Fibroblast of skin of right quadriceps (primary cell): ENCODE measurements at places on chromosomes 12 and 14.
A peak's percentile ranks its signal among the peaks of the same experiment; 100 is the strongest.

DNA sequence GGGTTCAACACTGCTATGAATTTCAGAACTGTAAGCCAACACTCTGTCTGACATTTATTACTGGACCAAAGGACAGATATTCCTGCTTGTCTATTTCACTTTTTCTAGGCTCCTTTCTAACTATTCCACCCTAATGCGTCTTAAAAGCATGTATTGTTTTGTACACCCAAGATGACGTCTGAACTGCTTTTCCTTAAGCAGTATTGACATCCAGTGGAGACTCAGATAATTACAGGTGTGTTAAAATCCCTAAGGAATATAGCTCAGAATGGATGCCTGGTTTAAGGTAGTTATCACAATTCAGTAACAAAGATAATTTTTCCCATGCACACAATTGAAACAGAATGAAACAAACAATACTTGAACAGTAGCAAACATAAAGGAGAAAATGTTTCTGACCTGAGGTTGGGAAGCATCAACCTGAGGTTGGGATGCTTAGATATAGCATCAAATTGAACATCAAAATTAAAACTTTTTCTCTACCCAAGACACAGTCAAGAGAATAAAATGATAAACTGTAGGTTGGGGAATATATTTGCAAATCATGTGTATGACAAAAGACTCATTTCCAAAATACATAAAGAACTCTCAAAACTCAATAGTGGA, 93.7 kb upstream of the PTPRR start:
- peak; percentile 42 for DNase-seq

GRCh38 chr12:40390980-40391379, 166.2 kb downstream of the LRRK2 start:
- DNase-seq = no peak

DNA sequence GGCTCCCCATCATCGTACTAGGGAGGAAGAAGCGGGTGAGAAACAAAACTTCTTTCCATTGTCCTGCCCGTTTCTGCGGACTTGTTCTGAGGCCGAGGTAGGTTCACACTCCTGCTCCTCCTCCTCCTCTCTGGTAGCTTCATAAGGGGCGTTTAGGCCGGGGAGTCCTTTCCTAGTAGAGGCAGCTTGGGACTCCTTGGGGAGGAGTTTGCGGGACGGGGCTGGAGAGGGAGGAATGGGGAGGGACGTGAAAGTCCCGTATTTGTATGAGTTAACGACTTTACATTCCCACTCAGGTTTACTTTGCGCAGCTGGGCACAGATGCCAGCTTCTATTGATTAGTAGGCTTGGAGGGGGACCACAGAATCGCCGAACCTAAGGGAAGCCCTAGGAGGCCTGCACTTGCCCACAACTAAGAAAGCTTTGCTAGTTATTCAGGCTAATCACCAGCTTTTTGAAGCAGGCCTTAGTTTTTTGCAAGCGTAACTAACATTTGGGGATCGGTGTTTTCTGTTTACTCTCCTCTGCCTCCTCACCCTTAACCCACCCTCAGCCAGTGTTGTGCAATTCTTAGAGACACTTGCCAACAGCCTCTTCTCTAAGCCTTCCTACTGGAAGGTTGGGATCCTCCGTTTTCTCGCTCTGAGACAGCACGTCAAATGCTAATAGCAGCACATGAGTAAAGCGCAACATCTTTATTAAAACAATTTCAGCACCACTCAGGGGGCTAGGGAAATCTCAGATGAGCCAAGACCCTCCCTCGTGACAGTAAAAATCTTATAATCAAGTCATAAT, 499 bp downstream of the RNASE4 start:
- peak; percentile 58 for DNase-seq

GRCh38 chr14:61484031-61484430, 162.7 kb downstream of the PRKCH start:
- DNase-seq = no peak

DNA sequence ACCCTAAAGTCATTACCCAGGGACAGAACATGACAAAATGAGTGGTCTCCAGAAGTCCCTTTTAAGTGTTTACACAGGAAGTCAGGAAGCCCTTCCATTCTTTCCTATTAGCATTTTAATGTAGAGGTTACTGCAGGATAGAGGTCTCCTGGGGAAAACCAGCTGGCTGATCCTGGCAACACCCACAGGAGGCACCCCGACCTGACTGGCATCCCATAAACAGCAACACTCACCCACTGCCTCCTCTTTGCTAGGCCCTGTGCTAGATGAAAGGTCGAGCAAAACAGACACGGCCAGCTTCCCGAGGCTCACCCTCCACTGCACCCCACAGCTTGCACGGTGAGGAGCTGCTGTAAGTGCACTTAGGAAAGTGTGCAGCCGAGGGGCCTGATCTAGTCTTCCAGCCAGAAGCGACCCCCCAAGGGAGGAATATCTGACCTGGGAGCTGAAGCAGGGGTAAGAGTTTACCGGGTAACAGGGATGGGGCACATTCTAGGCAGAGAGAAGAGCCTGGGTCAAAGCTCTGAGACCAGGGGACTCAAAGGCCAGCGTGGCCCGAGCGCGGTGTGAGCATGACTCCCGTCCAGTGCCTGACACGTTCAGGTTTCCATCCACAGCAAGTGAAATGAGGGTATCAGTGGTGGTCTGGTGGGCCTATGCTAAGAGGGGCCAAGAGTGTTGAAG, 9.0 kb downstream of the DAZAP2 start:
- DNase-seq = no peak

GRCh38 chr12:91230841-91231240, 48.2 kb upstream of the DCN start:
- no peak for DNase-seq

DNA sequence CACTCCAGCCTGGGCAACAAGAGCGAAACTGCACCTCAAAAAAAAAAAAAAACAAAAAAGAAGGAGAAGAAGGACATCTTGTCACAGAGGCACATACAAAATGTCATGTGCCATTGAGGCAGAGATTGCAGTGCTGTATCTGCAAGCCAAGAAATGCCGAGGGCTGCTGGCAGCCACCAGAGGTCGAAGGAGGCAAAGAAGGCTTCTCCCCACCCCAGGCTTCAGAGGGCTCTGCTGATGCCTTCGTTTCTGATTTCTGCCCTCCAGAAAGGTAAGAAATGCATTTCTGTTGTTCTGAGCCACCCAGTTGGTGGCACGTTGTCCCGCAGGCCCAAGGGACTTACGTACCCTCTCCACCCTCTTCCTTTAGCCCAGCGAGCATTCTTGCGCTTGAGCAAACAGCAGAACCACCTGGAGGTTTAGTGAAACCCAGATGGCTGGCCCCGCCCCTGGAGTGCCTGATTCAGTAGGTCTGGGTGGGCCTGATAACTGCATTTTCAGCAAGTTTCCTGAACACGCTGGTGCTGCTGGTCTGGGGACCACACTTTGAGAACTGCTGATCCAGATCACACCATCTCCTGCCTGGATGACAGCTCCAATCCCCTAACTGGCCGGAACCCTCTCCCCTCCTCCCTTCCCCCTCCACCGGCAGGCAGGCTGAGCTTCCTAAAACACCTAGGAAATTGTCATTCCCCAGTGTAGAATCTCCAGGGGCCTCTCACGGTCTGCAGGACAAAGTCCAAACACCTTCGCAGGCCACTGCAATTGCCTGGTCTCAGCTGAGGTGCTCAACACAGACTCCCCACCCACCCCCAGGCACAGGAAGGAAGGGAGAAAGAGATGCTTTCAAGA, 21.1 kb upstream of the SCARB1 start:
- no peak for DNase-seq

GRCh38 chr12:66920205-66920604, 241.3 kb upstream of the GRIP1 start:
- no peak for DNase-seq

- DNase-seq = no peak
Observed at GRCh38 chr12:49346659-49347310, at the start of gene DNAJC22. Gene DNAJC22 (plus strand): TSS chr12:49346888. CDS start chr12:49348873, 1,985 bp downstream.

DNA sequence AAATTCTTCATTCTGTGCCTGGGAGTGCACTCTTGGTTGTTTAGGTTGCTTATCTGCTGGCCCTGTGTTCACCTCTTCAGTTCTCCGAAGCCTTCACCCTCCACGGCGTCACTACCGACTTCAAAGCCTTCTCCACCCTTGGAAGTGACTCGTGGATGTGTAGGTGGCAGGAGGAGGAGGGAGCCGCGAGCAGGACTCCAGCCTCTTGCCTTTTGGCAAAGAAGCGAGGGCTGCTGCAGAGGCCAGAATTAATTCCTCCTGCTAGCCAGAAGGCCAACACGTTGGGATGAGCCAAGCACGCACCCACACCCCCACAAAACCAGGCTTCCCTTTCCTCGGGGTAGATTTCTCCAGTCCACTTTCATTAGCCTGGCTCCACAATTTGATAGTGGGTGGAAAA, 86.5 kb downstream of the TBX5 start:
- DNase-seq = peak; percentile 14

DNA sequence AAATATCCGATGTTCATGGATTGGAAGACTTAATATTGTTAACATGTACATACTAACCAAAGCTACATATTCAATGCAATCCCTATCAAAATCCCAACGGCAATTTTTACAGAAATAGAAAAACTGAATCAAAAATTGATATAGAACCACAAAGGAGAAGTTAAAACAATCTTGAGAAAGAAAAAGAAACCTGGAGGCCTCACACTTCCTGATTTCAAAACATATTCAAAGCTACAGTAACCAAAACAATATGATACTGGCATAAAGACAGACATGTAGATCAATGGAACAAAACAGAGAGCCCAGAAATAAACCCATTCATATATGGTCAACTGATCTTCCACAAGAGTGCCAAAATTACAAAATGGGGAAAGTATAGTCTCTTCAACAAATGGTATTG, 5.4 kb upstream of the PELI2 start:
- DNase-seq = no peak

DNA sequence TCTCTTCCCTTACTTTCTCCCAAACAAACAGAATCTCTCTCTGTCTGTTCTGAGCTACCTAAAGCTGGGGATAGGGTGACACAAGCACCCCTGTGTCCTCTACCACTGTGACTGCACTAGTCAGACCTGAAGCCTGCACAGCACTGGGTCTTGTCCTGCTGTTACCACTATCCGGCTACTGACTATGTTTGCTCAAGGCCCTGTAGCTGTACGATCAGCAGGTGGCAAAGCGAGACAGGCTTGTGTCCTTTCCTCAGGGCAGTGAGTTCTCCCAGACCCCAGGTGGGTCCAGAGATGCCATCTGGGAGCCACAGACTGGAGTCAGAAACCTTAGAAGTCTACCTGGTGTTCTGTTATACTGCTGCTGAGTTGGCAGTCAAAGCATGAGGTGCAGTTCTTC, 116.4 kb downstream of the NUBPL start:
- DNase-seq = no peak

- DNase-seq = no peak
Observed at GRCh38 chr14:64865109-64865508, 14.6 kb downstream of the SPTB start.

GRCh38 chr12:52356762-52357580, 10.3 kb downstream of the KRT85 start:
- no peak for DNase-seq

GRCh38 chr14:22333422-22334274, 255.4 kb downstream of the DAD1 start:
- peak; percentile 25 for DNase-seq

DNA sequence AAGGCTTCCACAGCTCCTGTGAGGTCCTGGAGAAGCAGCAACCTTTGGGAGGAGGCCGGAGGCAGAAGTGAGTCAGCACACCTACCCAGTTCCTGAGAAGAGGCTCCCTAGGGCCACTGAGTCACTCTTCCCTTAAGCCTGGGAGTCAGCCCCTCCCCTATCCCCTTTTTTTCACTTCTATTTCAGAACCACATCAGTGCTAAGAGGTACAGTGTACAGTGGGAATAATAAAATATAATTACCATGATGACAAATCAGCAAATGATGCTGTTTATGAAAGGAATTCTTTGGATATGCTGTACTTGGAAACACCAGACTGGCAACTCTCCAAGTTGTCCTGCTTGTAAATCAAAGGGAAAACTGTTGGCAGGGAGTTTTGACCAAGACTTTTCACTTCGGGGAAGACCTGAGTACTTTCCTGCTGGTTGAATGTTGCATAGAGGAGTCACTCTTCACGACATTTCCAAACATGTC, 7.8 kb upstream of the TBPL2 start:
- DNase-seq = peak; percentile 99

GRCh38 chr14:99678198-99678597, 5.9 kb upstream of the CYP46A1 start:
- DNase-seq = no peak

DNA sequence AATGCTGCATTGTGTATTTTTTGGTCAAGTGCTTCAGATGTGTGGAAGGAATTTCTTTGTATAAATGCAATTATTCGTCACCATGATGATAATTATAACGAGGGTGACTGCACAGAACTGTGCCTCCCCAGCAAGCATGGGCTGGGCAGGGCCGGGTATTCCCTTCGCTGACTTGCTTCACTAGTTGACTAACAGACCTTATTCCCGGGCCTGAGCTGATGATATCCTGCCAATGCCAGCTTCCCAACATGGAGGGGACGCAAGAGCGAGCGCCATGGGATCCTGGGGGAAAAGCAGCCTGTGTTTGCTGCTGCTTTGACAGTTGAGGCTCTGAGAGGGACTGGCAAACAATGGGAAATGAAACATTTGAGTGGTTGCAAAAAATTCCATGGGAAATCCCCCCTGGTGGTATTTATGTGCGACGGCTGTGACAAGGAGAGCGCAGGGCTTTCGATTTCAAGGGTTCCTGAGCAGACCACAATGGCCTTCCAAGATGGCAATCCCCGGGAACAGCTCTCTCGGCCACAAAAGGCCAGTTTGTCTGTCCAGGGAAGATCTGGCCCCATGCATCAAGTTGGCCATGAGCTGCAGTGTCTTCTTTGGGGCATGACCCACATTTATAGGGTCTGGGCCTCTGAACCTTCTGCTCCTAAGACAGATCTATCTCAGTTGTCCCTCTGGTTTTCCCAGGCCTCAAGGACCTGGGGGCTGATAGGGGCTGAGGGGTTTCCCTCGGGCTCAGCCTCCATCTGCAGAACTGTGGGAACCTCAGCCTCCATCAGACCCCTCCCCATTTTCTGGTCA, 21.9 kb upstream of the MAP1LC3B2 start:
- no peak for DNase-seq

- no peak for DNase-seq
Observed at GRCh38 chr14:59069163-59069854, 119.2 kb upstream of the DAAM1 start.

DNA sequence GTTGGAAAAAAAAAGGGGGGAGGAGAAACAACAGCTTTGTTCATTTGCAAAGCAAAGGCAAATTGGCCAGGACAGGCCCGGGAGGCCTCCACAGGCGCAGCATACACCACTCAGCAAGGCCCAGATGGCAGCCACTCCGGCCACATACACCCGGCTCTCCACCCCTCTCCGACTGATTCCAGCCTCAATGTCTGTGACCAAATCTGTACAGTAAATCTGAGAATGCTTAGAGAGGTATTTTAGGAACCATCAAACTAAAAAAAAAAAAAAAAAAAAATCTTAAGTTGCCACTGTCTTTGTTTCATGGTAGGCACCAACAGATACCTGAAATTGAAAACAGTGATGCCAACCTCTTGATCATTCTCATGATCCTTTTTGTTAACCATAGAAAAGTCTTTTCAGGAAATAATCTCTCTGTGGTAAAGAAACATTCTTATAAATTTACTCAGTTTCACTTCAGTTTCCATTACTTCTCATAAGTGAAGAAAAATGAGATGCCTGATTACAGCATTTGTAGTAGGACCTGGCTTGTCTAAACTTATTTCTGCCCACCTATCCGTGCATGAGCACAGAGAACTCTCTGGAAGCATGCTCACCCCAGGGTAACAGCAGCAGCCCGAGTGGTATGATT, 20.2 kb downstream of the VPS37B start:
- DNase-seq = no peak

- peak; percentile 31 for DNase-seq
Observed at GRCh38 chr12:19409376-19409775, 29.9 kb upstream of the AEBP2 start.

GRCh38 chr12:25089738-25090137, 105.2 kb downstream of the DNAI7 start:
- DNase-seq = no peak
